ENCODE measurements at places on chromosomes 1 and 21. TPM values are rescaled to one million over a fixed set of nuclear protein-coding genes. Genes with fewer than 3 reads are reported as not detected.

- no peak for DNase-seq
These were observed 4.9 kb downstream of the C1orf105 start for GRCh38 chr1:172425339-172425738.

- DNase-seq, result no peak
These were observed 52.2 kb downstream of the YARS1 start for GRCh38 chr1:32764826-32765569.

- DNase-seq, result no peak
These were observed 51.4 kb upstream of the S1PR1 start for GRCh38 chr1:101185421-101185820.

DNA sequence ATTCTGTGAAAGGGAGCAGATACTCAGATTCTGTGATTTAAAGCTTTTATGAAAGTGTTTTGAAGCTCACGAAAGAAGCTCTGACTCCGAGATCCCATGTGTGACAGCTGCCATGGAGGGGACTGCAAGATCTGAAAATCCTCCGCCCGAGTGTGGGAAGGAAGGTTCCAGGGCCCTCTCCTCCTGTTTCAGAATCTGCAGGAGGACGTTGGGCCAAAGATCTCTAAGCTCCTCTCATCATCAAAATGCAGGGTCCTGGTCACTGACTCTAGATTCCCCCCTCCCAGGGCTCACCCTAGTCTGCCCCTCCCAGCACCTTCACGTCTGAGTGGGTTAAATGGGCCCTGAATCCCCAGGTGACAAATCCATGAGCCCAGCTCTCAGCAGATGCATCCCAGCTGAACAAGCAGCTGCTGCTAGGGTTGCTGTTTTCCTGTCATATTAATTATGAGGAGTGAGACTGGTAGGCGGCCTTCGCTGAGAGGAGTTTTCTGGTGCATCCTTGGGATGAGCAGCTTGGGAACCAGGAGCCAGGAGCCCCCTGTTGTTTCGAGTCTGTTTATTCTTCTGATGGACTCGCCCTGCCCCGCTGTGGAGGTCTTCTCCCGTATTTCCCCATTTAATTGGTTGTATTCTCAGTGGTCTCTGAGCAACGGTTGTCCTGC, 402.0 kb downstream of the MATN1 start:
- no peak for DNase-seq

GRCh38 chr1:58754683-58755467, 29.0 kb downstream of the JUN start:
- no peak for DNase-seq

- DNase-seq, result no peak
These were observed 32.7 kb downstream of the NCMAP start for GRCh38 chr1:24588573-24588972.

DNA sequence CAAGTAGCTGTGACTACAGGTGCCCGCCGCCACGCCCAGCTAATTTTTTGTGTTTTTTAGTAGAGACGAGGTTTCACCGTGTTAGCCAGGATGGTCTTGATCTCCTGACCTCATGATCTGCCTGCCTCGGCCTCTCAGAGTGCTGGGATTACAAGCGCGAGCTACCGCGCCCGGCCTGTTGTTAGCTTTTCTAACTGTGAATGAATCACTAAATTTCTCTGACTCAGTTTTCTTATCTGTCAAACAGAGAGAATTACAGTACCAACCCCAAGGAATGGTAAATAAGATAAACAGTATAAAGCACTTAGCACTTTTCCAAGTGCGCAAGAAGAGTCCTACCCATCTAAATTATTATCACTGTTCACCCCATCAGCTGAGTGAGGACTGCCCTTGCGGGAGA, 193.6 kb downstream of the VAV3 start:
- no peak for DNase-seq

Gene NPPA
- not detected for total RNA-seq

Gene SPATA45
- not detected for total RNA-seq

Gene IFI44
- total RNA-seq, result 7.7 TPM

Gene HES3
- not detected for total RNA-seq

Gene STIL
- 8.8 TPM for total RNA-seq

Measured in MCF 10A (cell line).